T-helper 2 cell treated with Interferon-gamma antibody and Interleukin-4, amounts not matched to agents 5 μg/mL and 100 μg/mL, for 36 hours (primary cell): ENCODE measurements at places on chromosomes 2 and 18.

- DNase-seq = no peak
Observed at GRCh38 chr2:212832211-212833195, 293.9 kb upstream of the ERBB4 start.

DNA sequence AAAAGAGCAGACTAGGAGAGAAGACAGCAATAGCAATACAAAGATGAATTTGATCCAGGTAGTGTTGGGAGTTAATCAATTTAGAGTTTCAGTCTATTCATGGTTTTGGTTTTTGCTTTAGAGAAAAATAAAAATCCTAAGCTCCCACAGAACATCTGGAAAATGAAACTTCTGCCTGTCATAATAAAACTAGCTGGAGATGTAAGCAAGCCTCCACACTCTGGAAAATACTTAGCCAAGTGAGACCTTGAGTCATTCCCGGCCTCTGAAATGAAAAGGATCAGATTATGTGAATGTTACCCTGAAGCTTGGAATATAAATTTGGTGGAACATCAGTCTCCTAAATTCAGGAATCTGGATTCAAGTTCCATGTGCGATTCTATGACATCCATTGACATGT lies 485.6 kb upstream of the SPRED2 start:
- no peak for DNase-seq

GRCh38 chr2:218168635-218169462 lies 2.1 kb upstream of the CXCR1 start:
- DNase-seq = peak; percentile 26

DNA sequence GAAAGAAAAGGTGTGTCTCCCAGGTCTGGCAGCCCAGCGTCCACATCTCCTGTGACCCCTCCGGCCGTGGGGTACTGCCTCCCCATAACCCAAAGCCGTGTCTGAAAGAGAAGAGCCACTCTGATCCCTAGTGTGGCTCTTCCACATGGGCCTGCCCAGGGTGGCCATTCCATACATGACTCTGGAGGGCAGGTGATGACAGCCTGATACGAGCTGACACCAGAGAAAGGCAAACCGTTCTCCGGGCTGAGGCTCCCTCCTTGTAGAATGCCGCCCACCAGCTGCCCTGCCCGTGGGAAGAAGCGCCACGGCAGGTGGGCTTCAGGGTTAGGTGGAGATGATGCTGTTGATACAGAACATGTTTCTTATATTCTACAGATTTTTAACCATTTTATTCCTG lies 451.6 kb upstream of the SALL3 start:
- DNase-seq = no peak
